ENCODE measurements at places on chromosomes 5 and 9.

- no peak for DNase-seq
These were observed 317.8 kb upstream of the RGMB start for GRCh38 chr5:98455665-98456064.

DNA sequence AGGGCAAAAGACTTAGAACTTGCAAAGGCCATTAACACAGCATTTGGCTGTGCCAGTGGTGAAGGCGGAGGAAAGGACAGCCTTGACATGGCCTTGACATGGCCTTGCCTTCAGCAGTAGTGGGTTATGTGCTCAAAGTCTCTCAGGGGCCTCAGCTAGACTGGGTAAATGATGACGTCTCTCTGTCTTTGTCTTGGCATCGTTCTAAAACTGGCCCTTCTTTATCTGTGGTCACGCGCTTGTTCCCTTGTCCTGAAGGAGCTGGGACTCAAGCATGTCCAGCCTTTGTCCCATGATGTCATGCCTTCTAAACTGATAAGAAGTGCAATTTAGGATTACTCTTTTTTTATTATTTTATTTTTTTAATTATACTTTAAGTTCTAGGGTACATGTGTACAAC, 88.7 kb upstream of the ATP10B start:
- no peak for DNase-seq

GRCh38 chr9:70679845-70680244, 265.4 kb upstream of the KLF9 start:
- no peak for DNase-seq

GRCh38 chr9:106922026-106922425, 59.1 kb downstream of the ZNF462 start:
- no peak for DNase-seq

- DNase-seq: no peak
These were observed 56.4 kb downstream of the RAI14 start for GRCh38 chr5:34712565-34712964.

GRCh38 chr5:14250084-14250695, 107.0 kb downstream of the TRIO start:
- no peak for DNase-seq

DNA sequence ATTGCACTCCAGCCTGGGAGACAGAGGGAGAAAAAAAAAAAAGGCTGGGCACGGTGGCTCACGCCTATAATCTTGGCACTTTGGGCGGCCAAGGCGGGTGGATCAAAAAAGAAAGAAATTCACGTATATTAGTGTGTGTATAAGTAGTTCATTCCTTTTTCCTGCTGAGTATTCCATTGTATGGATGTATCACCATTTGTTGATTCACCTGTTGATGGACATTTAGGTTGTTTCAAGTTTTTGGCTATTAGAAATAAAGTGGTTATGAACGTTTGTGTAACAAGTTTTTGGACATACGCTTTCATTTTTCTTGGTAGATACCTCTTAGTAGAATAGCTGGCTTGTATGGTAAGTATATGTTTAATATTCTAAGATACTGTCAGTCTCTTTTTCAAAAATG, 28.5 kb downstream of the ZNF131 start:
- no peak for DNase-seq

GRCh38 chr9:28389411-28389810, 816.1 kb upstream of the C9orf72 start:
- no peak for DNase-seq

- DNase-seq: no peak
These were observed 1.8 kb downstream of the LURAP1L start for GRCh38 chr9:12776513-12777055.

DNA sequence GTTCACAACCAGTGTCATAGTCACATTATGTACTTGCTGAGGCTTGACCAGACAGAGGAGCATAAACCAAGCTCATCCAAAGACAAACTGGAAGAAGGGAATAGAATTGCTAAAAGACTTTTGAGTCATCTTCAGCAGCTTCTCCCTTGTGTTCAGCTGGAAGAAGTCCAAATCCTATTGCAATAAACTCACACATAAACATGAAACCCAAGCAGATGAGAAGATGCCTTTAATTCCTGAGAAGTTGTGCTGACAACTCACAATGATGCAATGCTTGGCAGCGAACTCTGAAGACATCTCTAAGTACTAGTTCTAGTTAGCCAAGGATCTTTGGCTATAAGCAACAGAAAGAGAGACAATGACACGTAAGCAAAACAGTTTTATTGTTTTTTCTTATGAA, 642.1 kb downstream of the KCTD16 start:
- no peak for DNase-seq

DNA sequence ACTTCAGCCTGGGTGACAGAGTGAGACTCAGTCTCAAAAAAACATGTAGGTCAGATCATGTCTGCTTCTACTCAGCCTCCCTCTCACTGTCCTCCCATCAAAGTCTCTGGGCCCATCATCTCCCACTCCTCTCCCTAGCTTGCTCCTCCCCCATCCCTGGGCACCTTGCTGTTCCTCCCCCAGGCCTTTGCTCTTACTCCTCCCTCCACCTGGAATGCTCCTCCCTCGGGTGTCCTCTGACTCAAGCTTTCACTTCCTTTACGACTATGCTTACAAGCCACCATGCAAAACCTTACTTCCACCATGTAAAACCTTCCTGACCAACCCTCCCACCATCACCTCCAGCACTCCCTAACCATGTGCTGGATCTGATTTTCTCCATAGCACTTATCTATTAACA, 51.5 kb downstream of the MTMR12 start:
- no peak for DNase-seq

DNA sequence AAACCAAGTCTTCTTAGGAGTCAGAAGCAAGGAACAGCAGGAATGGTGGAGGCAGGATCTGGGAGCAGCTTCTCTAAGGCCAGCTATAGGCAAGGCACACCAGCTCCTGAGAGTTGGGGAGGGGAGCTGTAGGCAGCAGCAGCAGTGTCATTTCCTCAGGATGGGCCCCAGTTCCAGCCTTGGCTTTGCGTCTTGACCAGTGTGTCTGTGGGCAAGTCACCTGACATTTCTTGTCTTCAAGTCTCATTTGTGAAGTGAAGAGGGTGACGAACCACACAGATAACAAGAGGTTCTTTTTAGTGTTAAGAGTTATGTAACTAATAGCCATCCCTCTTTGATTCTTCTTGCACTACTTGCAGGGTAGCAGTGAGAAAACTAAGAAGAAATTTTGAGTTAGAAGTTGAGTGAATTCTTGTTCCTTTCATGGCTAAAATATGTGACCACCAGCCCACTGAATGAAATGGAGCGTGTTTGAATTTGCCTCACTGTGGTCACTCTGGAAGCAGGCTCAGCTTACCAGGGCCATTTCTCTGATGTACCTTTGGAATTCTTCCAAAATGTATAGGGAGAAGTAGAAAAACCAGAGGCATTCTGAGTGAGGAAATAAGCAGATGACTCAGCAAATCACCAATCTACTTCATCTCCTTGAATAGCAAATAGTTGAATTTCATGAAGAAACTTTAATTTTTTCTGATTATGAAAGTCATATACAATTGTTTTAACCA, 42.4 kb downstream of the RHOBTB3 start:
- DNase-seq: no peak

DNA sequence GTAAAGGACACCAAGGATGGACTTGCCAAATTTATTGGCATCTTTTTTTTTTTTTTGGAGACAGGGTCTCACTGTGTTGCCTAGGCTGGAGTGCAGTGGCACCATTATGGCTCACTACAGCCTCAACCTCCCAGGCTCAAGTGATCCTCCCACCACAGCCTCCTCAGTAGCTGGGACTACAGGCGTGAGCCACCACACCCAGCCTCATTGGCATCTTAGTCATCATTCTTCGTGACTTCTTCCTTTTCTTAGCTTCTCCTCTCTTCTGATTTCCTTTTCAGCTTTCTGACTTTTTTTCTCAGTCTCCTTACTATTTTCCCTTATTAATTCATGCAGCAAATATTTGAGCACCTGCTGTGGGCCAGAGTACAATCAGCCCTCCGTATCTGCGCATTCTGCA, 6.1 kb downstream of the MAML1 start:
- no peak for DNase-seq

- no peak for DNase-seq
These were observed 198.5 kb downstream of the FBN2 start for GRCh38 chr5:128339585-128339984.

DNA sequence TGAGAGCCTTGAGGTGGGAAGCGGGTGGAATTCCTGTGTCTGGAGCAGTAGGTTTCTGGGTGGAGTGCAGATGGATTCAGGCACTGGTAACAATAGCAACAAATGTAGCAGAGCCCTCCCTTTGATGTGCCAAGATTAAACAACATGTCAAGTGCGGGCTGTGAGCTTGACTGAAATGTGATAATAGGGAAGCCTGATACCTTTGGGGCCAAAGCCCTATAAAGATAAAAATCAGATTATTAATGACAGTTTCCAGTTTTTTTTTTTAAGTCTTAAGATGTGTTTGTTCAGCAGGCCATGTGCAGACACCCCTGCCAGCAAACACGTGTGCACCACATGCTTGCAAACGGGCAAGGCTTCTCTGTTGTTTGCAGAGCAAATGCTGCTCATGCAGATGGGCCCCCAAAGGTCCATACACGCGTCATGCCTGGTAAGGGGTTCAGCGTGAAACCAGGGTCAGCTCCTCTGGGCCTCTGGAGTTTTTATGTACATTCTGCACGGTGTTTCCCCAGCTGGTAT, 193.2 kb downstream of the GADD45G start:
- DNase-seq: no peak

DNA sequence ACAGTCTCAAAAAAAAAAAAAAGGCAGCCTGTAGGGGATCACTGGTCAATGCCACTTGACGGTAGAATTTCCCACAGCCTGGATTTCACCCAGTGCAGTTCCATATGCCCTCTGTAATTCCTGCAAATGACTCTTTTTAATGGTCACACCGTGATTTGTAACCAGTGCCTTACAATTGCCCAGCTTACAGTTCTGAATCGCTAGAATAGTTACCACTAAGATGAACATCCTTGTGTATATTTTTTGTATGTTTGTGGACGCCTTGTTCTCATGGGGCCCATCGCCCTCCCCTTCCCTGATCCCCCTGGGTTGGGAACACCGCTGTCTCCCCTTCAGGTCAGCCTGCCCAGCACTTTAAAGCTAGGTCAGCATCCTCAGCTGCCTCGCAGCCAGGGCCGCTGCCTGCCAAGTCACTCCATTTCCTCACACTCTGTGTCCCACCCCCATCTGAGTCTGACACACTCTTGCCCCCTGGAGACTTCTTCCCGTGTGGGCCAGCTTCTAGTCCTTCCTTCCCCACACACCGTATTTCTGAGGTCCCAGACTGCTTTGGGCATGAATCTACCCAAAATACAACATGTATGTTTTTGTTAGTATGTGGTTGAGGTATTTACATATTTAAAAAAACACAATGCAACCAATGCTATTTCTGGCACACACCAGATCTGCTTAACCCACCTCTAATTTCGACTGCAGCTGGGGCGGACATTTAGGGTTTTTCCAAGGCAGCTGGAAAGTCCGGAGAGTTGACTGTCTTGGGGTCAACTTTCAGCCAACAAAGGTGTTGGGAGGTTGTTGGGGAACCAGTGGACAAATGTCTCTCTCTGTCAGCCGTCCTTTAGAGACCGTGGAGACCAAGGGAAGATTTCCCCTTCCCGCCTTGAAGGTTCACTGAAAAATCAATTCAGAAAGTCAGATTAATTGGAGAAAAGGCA, 120.5 kb upstream of the NEK6 start:
- DNase-seq: no peak

DNA sequence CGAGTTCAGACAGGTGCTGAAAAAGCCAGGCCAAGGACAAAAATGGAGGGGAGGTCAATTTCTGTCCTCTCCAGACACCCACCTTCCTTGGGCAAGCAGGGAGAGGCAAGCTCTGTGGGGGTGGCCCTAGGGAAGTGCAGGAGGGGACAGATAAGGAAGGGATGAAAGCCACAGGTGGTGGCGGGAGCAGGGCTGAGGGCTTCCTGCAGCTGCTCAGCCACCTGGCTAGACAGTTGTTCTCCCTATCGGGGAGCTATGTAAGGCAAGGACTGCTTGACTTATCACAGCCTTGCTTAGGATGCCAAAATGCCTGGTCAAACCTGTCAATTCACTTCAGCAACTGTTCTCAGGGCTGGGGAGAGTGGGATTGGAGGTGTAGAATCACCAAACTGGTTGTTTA, 266.1 kb downstream of the ZSWIM6 start:
- DNase-seq: no peak

GRCh38 chr5:68341006-68341405, 125.5 kb downstream of the PIK3R1 start:
- DNase-seq: no peak

DNA sequence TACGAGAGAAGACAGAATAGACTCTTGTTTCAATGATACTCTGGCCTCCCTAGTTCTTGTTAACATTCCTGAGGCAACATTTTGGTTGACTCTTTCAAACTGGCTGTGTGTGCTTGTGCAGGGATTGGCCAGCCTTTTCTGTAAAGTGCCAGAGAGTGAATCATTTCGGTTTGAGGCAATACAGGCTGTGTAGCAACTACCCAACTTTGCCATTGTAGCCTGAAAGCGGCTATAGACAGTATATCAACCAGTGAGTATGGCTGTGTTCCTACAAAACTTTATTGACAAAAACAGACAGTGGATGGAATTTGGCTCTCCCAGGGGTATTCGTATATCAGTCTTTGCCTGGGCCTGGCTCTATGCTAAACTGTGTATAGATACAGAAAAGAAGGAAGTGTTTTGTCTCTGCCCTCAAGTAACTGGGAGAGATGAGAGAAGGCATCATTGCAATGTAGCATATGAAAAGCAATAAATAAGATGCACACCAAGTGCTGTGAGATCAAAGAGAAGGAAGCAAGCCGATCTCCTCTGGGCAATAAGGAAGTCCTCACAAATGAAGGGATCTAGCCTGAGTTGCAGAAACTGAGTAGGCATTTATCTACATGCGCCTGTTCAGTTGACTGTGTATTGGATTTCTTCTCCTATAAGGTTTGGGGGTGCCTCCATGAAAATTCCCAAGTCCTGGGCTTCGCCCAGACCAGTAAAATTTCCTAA, 568.0 kb upstream of the KLF4 start:
- DNase-seq: no peak

- no peak for DNase-seq
These were observed 188.2 kb upstream of the SLC27A6 start for GRCh38 chr5:128777052-128777451.

DNA sequence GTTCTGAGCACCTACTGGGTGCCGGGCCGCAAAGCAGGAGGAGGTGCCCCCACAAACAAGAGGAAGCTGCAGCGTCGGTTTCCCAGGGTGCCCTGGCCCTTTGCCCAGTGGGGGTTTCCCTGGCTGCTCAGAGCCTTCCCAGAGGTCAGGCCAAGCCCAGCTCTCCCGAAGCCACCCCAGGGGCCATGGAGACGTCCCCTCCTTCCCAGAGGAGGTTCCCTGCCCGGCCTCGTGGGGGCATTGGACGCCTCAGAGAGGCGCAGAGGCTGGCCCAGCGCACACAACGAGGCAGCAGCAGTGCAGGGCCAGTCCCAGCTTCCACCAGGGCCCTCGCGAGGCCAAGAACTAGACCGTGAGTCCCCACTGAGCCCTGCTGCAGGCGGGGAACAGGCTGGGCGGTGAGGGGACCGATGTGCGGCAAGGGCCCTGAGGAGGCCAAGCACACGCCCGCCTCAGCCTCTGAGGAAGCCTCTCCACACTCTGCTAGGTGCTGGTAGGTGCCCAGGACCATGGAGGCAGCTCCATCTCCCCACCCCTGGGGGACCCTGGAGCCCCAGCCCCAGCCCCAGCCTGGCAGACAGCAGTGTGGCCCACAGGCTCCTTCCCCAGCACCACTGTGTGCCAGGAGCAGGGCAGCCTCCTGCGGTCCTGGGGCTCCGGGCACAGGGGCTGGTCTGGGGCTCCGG, 7.0 kb downstream of the DIPK1B start:
- no peak for DNase-seq

- DNase-seq: no peak
These were observed 483 bp upstream of the DAB2IP start for GRCh38 chr9:121651008-121651294.

GRCh38 chr9:5554254-5554653, 43.9 kb downstream of the PDCD1LG2 start:
- no peak for DNase-seq

GRCh38 chr9:110472111-110472510, 107.4 kb downstream of the SVEP1 start:
- DNase-seq: no peak
